ENCODE measurements at places on chromosomes 16 and 17.
A peak's percentile ranks its signal among the peaks of the same experiment; 100 is the strongest.

- DNase-seq = no peak
Observed at GRCh38 chr16:23836404-23837311, 875 bp downstream of the PRKCB start.

DNA sequence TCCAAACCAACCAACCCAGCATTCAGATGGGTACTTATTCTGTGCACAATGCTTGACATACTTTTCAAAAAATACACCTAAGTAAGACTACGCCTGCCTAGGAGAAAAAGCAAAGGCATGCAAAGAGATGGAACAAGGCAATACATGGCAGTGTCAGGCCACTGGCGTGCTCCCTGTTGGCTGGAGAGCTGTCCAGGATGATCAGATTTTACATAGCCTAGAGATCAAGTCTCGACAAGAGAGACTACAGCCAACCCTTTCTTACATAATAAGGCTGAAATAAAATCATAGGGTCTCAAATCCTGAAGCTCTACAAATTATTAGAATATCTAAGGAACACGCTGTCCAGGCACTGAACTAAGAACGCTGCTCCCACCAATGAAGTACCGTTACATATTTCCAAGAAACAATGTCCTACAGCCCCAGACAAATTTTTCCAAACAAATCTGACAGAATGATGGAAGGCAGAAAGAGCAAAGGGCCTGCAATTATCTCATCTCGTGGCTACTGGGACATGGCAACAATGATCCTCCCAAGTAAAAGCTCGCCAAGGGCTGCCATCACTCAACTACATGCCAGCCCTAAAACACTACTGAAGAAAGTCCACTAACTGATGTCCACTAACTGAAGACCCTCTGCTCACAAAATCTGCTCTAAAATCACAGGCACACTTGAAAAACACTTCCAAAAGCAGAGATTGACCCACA lies 5.1 kb downstream of the RPS15A start:
- DNase-seq = no peak

DNA sequence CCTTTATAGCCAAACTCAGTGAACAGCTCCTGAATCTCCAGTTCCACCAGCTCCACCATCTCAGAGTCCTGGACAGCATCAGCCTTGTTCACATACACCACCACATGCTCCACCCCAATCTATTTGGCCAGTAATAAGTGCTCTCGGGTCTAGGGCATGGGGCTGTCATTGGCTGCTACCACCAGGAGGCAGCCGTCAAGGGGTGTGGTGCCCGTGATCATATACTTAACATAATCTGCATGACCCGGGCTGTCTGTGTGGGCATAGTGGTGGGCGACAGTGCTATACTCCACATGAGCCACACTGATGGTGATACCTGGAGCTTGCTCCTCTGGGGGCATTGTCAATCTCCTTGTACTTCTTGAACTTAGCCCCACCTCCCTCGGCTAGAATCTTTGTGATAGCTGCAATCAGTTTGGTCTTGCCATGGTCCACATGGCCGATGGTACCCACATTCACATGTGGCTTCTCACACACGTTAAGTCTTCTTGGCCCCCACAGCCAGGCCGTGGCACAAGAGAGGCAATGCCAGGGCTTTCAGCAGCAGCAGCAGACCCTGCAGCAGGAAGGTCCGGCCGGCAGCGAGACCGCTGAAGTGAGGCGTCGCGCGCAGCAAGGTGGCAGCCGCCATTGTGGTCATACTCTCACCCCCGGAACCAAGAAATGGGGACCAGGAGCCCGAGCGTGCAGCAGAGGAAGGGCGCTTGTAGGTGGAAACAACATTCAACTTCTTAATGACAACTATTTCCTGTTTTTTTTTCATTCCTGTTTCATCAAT lies 210.3 kb upstream of the WSB1 start:
- no peak for DNase-seq

- no peak for DNase-seq
Observed at GRCh38 chr17:82865774-82866395, 26.1 kb upstream of the ZNF750 start.

DNA sequence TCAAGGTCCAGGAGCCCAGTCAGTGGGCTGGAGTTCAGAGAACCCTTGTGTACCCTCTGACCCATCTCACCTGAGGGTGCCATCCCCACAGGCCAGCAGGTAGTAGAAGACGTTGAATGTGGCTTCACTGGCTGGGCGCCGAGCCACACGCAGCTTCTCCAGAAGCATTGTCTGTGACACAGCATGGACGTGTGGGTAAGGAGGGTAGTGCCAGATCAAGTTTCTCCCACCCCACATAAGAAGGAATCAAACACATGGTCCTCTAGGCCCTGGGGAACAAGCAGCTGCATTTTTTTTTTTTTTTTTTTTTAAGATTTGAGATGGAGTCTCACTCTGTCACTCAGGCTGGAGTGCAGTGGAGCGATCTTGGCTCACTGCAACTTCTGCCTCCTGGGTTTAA lies 60.9 kb downstream of the MYO18A start:
- no peak for DNase-seq

DNA sequence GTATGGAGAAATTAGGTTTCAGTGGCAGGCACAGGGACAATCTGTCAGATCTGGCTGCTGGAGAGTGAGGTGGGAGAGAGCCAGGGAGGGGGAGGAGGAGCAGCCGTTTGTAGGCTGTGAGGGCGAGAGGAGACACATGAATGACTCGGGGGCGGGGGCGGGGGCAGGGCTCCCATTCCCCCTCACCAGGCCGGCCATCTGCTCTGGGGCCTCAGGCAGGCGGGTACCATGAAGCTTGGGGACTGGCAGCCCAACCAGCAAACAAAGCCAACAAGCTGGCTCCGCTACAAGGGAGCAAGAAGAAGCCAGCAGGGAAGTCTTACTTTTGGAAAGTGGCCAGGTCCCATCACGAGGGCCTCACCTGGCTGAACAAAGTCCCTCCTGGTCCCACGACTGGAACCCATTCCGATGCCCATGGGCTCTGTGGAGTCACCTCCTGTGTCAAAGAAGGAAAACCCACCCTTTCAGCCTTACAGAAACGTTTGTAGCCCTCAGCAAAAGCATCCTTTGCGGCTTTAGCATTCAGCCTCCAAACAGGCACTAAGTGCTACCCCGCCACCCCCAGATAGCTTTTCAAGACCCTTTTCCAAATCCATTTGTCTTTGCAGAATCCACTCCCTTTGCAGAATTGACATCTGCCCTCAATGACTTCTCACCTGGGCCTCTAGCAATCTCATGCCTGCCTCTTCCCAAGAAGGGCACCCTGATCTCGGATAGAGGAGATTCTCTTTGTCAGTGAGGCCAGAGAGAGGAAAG lies 9.2 kb upstream of the SSTR2 start:
- no peak for DNase-seq

DNA sequence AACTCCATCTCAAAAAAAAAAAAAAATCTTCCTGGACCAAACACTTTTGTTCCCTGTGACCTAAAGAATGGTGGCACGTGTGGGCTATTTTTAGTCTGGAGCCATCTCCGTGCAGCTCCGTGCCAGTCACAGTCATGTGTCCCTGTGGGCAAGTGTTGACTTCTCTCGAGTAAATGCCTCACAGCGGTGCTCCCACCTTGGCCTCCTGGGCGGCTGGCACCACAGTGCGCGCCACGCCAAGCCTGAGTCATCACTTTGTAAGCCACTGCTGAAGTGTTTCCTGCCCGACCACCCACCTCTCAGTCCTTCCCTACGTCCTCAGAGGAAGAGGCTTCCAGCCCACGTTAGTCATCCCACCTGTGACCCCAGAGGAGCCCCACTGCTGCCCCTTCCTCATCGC lies 10.9 kb upstream of the HEXD start:
- DNase-seq = no peak

DNA sequence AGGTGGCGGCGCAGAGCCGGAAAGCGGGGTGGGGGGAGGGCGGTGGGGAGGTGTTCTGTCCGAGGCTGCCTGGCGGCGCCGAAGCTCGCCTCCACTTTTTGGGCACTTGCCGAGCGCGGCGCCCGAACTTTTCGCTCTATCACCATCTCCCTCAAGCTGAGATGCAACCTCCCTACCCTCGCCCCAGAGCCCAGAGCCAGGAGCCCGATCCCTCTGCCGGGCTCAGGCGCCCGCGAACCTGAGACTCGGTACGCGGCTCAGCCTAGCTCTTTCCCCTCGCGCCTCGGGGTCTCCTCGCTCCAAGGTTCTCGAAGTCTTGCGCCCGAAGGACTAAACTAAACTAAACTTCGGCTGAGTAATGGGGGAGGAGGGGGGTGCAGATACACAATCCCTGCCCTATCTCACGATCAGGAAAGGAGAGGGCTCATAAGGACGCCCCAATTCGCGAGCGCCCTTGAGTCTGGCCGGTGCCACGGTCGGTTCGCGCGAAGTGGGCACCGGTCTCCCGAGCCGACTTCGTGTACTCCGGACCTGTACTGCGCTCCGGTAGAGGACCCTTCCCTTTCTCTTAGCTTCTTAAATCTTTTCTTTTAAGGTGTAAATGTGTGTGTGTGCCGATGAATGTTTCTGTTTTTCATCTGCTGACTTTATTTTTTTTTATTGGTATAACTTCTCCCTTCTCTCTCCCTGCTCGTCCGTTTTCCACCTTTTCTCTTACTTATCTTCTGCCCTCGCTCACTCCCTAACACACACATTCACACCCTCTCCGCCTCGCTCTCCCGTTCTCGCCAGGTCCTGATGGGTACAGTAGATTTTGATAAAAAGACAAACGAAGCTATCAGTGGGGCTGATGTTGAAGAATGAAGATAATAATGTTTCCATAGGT lies 1.9 kb upstream of the SALL1 start:
- no peak for DNase-seq

- DNase-seq = no peak
Observed at GRCh38 chr16:30077656-30078055, 1.9 kb downstream of the PPP4C start.

- no peak for DNase-seq
Observed at GRCh38 chr16:67959536-67960329, 8.7 kb downstream of the SLC12A4 start.

GRCh38 chr16:78889346-78889745 lies 711.2 kb downstream of the MAF start:
- no peak for DNase-seq

GRCh38 chr16:68642436-68643101 lies 2.5 kb upstream of the CDH3 start:
- no peak for DNase-seq

DNA sequence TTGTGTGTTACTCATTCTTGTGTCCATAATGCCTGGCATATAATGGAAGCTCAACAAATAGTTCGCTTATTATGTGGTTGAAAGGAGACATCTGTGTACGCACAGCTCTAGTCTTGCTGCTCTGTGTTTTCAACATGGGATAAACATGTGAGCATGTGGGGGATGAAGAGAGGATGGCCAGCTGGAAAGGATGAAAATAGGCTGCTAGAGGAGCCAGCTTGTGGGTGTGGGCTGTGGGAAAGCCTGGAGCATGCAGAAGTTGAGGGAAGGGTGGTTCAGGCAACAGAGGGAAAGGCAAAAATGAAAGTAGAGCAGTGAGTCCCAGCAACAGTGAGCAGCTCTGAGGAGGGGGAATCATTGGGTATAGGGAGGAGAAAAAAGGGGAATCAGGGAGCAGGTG lies 324.6 kb upstream of the CDH11 start:
- DNase-seq = no peak

GRCh38 chr17:39573447-39574298 lies 34.0 kb downstream of the NEUROD2 start:
- DNase-seq = no peak

GRCh38 chr16:88744577-88745521 lies 38.5 kb downstream of the CTU2 start:
- no peak for DNase-seq

DNA sequence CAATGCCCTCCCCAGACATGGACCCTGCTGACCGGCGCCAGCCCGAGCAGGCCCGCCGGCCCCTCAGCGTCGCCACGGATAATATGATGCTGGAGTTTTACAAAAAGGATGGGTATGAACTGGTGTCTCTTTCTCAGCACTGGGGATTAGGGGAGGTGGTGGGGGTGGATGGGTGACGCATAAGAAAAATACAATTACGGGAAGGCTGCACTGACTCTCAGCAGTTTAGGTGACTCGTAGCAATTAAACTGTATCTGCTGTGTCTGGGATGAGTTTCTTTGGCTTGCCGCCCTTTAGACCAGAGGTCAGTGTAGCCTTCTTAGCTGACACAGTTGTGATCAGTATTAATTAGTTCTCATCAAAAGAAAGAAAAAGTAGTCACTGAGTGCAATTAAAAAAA lies 59.0 kb downstream of the ELAC2 start:
- peak; percentile 20 for DNase-seq

- no peak for DNase-seq
Observed at GRCh38 chr17:69046121-69046807, 14.5 kb downstream of the ABCA9 start.

DNA sequence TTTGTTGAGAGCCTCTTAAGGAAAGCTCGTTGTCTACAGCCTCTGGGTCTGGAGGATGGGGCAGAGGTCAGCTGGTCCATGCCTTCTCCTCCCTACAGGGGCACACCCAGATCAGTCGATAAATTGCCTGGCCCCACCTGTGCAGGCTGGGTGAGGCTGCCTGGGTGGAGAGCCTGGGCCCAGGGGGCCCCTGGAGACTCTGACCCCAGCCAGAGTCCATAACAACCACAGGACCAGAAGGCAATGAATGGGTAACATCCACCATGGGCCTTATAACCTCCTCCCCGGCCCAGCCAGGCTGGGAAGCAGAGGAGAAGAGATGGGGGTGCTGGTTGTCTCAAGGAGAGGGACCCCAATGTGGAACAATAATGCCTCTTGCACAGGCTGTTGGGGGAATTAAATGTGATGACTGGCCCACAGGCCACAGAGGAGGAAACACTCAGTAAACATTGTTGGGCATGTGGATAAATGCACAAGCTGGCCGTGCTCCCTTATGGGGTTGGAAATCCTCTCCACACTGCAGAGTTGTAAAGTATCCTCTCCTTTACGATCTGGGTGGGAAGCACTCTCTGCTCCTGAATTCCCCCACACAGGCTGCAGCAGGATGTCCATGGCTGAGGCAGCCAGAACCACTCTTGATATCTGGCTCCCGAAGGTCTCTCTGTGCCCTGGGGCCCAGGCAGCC lies 56.7 kb upstream of the TOB1 start:
- no peak for DNase-seq

- DNase-seq = no peak
Observed at GRCh38 chr16:86045591-86045971, 146.6 kb downstream of the IRF8 start.

DNA sequence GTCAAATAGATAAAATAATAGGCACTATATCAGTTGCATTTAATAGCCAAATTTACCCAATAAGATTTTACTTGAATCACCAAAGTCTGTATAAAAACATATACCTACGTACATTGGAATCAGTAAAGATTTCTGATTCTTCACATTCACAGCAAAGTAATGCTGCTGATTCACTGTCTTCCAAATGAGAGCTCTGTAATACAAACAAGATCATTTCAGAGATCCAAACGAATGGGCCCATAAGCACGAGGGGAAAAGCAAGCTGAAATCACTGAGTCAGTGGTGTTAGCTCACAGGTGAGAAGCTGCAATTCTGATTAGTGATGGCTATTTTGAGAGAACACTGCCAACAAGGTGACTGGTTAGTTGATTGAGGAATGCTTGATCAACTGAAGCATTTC lies 81.3 kb downstream of the SSH2 start:
- DNase-seq = no peak

GRCh38 chr17:27551701-27552248 lies 79.2 kb upstream of the LGALS9 start:
- no peak for DNase-seq

GRCh38 chr17:83107656-83108048 lies 28.2 kb downstream of the METRNL start:
- DNase-seq = no peak

GRCh38 chr17:29573871-29574731 lies 5.6 kb downstream of the TP53I13 start:
- DNase-seq = no peak

GRCh38 chr17:3030096-3030495 lies 33.3 kb downstream of the OR1D5 start:
- peak; percentile 17 for DNase-seq
